Fibroblast of lung (primary cell): ENCODE measurements at places on chromosomes 2 and 18.

DNA sequence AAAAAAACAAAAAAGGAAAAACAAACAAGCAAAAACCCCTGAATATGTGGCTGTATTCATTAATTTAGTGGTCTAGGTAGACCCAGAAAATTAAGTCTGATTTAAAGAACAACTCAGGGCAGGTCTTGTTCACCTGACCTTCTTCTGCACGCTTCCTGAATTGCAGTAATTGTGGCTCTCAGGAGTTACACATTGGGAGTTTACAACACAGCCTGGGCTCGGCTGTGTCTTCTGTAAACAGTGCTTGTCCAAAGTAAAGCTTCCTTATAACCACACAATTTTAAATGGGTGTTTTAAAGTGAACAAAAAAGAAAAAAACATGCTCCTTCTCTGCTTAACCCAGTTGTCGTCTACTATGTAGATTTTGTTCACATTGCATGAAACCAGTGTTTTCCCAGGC lies 8.3 kb upstream of the MTIF2 start:
- no peak for DNase-seq

DNA sequence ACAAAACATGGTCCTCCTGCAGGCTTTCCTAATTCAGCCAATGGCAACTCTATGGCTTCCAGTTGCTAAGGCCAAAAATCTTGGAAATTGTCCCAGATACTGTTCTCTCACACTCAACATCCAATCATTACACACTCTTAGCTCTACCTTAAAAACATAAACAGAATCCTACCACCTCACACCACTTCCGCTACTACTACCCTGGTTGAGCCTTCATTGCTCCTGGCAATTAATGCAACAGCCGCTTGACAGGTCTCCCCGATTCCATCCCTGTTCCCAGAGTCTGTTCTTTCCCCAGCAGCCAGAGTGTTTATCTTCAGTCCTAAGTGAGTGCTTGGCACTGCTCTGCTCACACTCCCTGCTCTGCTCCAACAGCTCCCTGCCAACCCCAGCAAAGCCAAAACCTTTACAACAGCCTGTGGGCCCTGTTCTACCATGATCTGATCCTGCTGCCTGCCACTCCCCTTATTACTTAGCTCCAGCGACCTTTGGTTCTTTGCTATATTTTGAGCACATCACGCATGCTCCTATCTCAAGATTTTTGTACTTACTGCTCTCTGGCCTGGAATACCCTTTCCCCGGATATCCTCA lies 67.5 kb upstream of the AMMECR1L start:
- peak; percentile 80 for DNase-seq

- peak; percentile 15 for DNase-seq
These were observed 38.8 kb downstream of the ADAM23 start for GRCh38 chr2:206482123-206482522.

DNA sequence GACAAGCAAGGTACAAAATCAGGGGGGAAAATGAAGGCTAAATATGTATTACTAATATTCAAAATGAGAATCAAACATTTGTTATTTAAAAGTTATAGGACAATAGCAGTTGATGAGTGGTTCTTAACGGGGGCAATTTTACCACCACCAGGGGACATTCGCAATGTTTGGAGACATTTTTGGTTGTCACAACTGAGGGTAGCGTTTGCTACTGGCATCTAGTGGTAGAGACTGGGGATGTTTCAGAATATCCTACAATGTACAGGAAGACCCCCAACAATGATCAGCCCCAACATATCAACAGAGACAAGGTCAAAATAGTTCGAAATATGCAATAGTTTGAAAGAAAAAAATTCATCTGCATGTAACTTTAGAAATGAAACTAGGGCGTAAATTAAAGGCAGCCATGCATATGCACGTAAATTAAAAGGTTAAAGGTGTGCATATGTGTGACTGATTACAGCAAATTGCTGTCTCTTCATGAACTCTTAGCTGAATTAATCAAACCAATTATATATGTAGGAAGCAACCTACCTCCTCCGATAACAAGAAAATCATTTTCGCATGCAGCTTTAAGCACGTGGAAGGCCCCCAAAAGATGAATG lies 61.2 kb upstream of the CUL3 start:
- DNase-seq, result peak; percentile 23

DNA sequence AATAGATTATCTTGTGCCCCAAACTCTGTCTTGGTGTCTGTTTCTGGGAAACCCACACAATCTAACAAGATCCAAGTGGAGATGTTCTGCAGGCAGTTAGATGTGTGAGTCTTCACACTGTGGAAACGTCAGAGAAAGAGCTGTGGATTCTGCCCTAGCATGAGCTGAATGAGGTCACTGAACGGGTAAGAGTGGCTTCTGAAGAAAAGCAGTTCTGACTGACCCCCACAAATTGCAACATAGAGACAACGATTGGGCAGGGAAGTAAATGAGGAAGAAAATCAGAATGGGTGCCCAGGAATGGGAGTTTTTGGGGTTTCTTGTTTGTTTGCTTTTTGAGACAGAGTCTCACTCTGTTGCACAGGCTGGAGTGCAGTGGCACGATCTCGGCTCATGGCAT lies 12.9 kb upstream of the RPL37A start:
- DNase-seq, result no peak

DNA sequence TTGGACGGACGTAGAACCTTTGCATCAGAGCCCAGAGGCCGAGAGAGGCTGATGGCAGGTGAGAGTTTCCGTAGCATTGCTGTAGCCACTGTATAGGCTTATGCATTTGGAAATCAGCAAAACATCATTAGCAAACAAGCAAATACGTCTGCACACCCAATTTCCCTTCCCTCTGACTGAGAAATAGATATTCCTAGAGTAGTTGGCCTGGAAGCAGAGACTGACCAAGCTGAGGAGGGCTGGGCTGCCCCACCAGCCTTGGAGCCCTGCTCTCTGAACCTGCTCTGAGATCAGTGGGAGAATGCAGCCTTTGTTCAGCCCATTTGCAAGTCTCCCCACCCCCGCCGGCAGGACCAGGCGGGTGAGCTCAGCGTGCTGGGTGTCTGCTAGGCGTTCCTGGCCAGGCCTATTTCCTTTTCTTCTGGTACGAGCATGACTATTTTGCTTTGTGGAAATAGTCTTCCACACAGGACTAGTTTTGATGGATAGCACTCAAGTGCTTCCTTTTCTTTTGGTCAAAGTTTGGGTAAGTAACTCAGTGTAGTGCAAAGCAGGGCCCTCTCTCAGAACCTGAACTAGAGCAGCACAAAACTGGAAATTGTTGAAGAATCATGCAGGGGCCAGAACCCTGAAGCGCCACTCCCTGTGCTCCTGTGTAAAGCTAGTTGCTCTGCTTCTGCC lies 21.9 kb upstream of the RNF149 start:
- DNase-seq, result peak; percentile 62

DNA sequence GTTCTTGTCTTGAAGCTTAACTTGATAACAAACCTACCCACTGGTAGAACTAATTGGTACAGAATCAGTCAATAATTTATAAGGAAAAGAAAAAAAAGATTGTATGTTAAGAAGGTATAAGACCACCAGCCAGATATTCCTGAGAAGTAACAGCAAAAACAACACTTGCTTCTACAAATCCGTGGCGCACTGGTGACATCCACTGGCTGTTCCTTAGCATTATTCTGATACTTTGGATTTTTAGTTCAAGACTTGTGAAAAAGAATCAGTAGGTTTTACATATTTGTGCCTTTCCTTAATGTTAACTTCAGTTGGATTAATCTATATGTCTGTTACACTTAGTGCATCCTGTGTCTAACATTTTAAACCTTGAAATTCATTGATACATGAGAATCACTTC lies 141.8 kb downstream of the GRB14 start:
- peak; percentile 41 for DNase-seq

GRCh38 chr2:40168032-40168431 lies 283.9 kb downstream of the SLC8A1 start:
- DNase-seq, result no peak

GRCh38 chr18:56770873-56771272 lies 119.7 kb downstream of the WDR7 start:
- DNase-seq, result no peak

DNA sequence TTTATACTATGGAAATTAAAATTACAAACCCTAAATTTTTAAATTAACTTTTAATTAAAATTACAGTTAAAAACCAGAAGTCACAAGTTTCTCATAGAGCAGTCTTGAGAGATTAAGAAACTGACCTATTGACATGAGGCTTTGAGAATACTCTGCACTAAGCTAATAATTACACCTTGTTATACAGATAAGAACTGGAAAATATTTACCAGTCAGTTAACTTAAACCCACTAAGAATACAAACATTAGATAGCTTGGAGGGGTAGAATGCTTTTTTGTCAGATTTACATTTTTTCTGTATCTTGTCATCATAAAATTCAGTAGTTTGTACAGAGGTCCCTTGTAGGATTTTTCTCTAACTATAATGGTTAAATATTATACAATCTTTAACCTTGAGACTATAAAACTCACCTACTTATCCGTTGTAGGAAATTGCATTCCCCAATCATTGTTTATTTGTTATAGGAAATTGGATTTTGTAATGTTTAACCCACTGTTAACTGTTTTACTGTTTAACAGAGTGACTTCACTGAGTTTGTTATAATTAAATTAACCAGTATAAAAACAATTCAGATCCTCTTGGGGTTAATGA lies 219.7 kb upstream of the PKDCC start:
- no peak for DNase-seq

DNA sequence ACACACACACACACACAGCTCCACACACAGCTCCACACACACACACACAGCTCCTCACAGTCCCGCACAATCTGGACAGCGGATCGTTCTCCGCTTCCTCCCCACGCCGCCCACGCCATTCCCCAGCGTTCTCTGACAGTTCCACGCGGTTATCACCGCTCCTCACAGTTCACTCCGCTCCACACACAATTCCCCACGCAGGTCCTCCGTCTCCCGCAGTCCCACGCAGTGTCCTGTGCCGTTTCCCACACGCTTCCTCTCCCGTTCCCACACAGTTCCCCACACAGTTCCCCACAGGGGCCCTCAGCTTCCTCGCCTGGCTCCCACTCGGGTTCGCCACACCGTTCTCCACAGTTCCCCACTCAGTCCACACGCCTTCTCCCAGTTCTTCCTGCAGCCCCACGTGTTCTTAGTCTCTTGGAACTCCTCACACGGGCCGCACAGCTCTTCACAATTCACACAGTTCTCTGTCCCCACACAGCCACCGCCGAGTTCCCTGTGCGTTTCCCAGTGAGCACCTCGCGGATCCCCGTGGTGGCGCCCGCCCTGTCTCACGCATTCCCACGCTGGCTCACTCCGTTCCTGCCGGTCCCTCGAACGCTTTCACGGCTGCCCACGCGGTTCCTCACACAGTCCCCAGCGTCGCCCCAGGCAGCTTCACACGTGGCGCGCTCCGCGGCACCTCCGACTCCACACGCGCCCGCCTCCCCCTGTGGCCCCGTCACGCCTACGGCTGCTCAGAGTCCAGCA lies 38.4 kb downstream of the KIF1A start:
- DNase-seq, result no peak

GRCh38 chr2:235287375-235287733 lies 206.5 kb upstream of the AGAP1 start:
- DNase-seq, result no peak

- no peak for DNase-seq
These were observed 213.6 kb downstream of the PMAIP1 start for GRCh38 chr18:60113396-60113795.

- peak; percentile 0 for DNase-seq
These were observed 525.4 kb downstream of the KCNJ3 start for GRCh38 chr2:155223781-155224406.

DNA sequence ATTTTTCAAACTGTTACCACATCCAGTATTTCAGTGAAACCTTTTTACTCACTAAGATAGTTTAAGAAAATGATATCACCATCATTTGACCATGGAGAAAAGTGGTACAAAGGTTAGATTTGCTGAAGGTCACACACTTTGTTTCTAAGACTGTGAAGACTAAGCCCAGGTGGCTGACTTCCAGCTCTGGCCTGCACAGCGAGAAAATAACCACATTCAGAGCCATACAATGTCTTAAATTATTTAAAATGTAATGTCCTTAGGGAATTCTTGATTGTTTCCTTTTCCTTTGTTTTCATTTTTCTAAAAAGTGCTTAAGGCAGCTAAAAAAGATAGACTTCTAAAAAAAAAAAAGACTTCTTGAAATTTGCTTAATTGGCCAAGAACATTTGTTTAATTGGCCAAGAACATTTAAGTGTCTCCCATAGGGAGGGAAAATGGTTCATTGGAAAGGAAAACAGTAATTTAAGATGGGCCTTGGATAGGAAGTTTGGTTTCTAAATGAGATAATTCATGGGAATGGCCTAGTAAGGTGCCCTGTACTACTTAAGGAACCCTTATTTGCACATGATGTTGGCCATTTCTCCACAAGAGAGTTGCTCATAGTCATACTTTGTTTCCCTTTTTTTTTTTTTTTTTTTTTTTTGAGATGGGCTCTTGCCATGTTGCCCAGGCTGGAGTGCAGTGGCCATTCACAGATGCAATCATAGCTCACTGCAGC lies 45.2 kb downstream of the CYP1B1 start:
- no peak for DNase-seq

- no peak for DNase-seq
These were observed 133.9 kb upstream of the TLK1 start for GRCh38 chr2:171294608-171295007.

DNA sequence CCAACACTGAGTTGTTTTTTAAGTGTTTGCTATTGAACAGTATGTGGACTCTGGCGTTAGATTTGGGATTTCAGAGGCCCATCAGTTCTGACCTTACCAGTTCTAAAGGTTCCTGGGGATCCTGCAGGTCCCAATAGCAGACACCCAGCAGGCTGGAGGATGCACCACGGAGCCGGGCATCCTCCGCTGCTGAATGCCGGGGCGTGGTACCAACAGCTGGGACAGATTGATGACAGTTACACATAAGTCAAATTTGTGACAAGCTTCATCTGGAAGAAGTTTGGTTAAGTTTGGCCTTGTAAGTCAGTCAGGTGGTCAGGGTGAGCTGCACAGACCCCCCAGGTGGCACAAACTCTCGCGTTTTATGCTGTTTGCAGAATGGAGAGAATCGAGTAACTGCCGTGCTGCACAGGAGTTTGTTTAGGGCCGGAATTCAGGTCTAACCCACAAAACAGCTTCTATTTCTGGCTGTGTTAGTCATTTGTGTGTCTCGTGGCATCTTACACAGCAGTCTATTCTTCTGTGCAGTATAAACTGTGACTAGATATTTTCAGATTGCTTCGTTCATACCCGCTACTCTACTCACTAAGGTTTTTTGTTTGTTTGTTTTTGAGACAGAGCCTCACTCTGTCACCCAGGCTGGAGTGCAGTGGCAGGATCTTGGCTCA lies 19.2 kb downstream of the CTDP1 start:
- DNase-seq, result peak; percentile 75

DNA sequence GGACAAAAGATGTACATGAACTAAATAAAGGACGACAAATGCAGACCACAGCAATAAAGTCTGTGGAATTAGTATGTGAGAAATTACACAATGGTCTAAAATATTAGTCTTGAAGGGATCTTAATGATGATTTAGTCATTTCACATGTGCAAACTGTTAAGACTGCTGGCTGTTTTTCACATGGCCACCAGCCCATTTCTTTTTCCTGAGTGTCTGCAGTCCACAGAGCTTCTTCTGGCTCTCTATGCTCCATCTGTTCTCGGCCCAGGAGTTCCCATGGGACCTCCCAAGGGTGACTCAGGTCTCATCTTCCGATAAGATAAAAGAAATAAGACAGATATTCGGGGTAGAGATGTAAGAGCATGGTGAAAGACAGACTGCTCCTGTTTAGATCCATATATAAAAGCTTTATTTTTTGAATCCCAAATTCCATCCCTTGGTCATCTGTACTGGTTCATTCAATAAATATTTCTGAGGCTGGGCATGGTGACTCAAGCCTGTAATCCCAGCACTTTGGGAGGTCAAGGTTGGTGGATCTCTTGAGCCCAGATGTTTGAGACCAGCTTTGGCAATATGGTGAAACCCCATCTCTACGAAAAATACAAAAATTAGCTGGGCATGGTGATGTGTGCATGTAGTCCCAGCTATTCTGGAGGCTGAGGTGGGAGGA lies 20.1 kb downstream of the IL1RL1 start:
- DNase-seq, result no peak
